ENCODE measurements at places on chromosomes 7 and 10. TPM values are rescaled to one million over a fixed set of nuclear protein-coding genes. Genes with fewer than 3 reads are reported as not detected.
A peak's percentile ranks its signal among the peaks of the same experiment; 100 is the strongest.

DNA sequence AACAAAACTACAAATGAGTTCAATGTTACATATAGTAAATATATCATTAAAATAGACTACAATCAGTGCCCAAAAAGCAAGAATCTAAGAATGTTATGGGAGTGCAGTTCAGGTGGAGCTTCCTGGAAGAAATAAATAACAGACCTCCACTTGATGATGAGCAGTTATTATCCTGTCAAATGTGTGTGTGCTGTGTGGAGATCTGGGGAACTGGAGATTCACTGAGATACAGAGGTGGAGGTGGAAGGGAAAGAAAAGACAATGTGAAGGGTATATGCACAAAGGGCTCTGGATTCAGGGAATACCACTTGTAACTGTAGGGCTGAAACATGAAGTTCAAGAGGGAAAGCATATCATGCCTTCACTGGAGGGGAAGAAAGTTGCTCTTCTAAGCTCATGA is 331.1 kb downstream of the SEMA3D start:
- no peak for DNase-seq

DNA sequence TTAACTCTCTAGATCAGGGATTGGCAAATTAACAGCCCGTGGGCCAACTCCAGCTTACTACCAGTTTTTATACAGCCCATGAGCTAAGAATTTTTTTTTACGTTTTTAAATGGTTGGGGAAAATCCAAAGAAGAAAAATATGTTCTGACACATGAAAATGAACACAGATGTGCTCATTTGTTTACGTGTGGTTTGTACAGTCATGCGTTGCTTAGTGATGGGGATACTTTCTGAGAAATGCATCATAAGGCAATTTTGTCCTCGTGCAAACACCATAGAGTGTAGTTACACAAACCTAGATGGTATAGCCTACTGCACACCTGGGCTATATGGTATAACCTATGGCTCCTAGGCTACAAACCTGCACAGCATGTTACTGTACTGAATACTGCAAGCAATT is 8.3 kb upstream of the SMKR1 start:
- no peak for DNase-seq

GRCh38 chr7:154744256-154744860 is 258.6 kb downstream of the PAXIP1 start:
- DNase-seq: peak; percentile 5

DNA sequence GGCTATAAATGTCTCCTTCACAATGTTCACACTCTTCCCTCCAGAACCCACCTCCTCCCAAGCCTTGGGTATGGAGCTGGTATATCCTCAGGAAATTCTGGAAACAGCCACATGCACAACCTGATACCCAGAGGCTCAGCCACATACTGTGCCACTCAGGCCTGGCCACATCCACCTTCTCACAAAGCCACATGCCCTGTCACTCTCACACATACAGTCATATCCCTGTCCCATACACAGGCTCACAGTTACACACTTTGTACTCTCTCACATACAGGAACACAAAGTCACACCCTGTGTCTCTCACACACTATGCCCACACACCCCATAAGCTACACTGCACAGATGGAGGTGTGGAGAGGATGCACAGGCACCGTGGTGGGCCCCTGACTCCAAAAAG is 10.1 kb downstream of the KCNIP2 start:
- no peak for DNase-seq

DNA sequence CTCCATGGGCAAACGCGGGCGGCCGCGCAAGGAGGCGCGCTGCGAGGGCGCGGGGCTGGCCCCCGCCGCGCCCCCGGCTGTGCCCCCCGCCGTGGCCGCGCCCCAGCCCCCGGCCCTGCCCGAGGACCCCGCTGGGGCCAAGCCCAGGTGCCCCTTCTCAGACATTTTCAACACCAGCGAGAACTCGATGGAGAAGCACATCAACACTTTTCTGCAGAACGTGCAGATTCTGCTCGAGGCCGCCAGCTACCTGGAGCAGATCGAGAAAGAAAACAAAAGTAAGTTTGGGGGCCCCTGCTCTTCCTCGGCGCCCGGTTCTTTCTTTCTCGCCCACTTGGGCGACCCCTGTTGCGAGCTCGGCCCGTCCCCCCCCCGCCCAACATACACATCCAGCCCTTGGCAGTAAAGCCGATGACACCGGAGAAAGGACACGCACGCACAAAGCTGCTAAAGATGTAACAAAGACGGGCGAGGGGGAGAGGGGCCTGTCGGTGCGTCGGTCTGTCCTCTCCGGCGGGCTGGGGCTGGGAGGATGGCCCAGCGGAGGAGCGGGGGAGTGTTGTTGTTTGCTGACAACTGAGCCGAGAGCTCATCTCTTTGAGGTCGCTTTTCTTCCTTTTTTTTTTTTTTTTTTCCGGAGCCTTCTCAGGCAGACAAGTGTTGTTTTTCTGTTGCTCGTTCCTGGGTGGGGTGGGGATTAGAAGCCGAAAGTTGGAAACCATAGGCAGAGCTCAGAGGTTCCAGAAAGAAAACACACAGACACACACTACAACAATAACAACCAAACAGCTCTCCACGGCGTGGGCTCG is 604 bp downstream of the MXI1 start:
- peak; percentile 52 for DNase-seq

DNA sequence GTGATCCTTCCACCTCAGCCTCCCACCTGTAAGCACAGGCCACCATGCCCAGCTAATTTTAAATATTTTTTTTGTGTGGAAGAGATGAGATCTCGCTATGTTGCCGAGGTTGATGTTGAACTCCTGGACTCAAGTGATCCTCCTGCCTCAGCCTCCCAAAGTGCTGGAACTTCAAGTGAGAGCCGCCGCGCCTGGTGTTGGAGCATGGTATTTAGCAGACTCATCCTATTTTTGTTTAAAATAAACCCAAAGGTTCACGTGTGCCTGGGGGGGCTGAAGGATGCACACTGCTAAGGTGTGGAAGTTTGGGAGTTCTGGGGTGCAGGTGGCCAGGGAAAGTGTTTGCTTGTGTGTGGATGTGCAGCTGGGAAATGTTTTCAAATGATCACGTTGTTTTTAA is 18.1 kb downstream of the PDGFA start:
- no peak for DNase-seq

- no peak for DNase-seq
Observed at GRCh38 chr10:92413011-92413410, 122.0 kb downstream of the MARCHF5 start.

GRCh38 chr10:66982792-66983474 is 57.1 kb downstream of the LRRTM3 start:
- no peak for DNase-seq

- peak; percentile 25 for DNase-seq
Observed at GRCh38 chr7:152338561-152338960, 97.2 kb downstream of the KMT2C start.

DNA sequence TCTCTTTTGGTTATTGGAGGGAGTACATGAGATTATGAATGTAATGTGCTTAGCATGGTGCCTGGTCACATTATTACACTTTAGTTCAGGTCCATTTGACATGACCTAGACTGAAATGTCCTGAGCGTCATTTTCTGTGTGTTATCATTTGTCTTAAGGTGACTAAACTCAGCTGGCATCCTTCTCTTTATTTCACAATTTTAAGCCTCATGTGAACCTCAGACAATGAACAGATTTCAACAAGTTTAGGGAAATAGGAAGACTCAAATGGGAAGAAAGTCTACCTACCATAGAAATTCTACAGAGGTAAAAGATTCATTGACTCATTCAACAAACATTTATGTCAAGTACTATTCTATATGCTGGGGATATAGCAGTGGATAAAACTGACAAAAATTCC is 70.2 kb upstream of the EXOC6 start:
- DNase-seq: no peak

DNA sequence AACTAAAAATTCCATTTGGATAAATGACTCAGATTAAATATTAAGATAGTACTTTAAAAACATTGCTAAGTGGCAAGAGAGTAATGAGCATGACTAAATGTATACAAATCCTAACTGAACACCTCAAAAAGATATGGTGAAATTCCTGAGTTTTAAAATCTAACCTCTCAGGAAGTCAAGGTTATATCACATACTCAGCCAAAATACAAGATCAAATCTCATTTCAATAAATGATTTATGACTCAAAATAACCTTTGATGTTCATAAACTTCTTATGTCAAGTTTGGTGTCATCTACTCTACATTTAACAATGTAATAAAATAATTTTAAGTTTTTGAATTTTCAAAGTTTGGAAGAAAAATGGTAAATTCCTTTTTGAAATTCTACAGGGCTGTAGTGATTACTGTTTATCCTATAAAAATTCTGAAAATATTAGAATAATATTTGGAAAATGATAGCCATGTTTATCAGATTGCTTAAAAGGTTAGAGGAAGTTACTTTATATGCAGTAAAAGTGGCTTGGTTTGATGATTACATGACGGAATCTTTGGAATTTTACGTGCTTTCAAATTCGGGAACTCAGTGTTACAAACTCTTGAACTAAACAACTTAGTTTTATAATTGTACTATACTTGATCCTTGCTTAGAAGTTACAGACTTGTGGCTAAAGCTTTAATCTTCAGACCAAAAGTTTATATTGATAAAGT is 43.7 kb downstream of the ASZ1 start:
- DNase-seq: no peak

DNA sequence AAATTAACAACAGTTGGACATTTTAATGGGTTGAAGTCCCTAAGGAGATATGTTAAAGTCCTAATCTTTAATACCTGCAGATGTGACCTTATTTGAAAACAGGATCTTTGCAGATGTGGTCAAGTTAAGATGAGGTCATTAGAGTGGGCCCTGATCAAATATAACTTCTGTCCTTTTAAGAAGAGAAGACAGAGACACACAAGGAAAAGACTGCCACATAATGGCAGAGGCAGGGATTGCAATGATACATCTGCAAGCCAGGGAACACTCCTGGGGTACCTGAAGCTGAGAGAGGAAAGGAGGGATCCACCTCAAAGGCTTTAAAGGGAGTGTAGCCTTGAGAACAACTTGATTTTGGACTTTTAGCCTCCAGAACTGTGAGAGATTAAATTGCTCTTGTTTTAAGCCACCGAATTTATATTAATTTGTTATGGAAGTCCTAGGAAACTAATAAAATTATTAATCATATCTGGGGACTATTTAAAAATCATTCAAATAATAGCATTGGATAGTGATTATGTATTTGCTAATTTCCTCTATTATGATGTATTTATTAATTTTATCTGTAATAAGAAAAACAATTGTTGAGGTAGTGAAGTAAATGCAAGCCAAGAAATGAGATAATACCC is 700.0 kb upstream of the PCDH15 start:
- DNase-seq: no peak

- no peak for DNase-seq
Observed at GRCh38 chr7:127091620-127092019, 161.1 kb downstream of the GRM8 start.

GRCh38 chr10:43217563-43218205 is 49.2 kb downstream of the RASGEF1A start:
- no peak for DNase-seq

- DNase-seq: no peak
Observed at GRCh38 chr10:79113827-79114226, 45.1 kb downstream of the ZMIZ1 start.

DNA sequence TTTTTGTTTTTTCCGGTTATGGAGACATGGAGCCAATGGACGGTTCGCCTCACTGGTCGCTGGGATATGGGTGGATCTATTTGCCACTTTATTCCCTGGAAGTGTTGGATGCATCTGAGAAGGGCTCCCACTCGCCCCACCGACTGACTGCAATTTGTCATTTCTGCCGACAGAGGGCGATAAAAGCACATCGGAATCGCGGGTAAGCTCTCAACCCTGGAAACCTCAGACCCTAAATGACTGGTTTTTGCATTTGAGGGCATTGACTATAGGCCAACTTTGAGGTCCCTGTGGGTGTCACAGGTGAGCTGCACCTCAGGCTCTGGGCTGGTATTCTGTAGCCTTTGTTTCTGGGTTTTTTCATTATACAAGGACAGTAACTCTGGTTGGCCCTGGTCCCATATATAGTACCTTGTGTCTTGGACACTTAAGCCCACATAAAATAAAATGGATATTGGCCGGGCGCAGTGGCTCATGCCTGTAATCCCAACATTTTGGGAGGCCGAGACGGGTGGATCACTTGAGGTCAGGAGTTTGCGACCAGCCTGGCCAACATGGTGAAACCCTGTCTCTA is 11.9 kb upstream of the OPALIN start:
- DNase-seq: peak; percentile 23

- no peak for DNase-seq
Observed at GRCh38 chr10:676178-676577, 13.3 kb downstream of the DIP2C start.

DNA sequence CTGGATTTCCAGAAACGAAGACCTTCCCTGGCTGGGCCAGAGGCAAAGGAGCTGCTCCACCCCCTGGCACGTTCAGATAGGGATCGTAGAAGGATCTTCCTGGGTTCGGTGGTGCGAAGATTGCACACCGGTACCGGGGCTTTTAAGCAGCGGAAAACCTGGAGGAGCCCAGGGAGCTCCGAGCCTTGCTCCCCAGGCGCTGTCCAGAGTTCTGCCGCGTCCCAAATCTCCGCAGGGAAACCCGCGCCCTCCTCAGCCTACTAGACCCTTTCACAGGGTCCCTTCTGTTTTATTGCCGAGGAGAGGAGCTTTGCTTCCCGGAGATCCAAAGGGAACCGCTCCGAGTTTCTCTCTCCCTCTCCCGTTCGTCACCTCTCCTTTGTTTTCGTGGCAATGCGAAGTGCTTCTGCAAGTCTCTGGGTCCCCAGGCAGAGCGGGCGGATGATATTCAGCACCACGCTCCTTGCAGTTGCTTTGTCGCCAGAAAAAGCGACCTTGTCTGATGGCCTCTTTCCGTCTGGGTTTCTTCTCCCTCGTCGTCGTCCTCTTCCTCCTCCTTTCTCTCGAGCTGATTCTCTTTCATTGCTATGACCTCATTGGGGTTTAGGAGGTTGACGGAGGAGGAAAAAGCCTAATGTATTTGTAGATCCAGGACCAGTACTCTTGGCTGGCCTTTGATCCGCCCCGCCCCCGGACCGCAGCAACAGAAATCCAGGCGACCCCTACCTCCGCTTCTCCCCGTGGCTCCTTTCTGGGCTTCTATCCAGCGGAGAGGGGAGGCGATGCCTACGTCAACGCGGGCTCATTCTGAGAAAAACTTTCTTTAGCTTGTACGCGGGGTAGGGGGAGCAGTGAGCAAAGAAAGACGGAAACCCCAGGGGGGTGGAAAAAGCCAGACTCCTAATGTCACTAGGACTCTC is at the start of gene TMEM196:
TSS of gene TMEM196 (minus strand) at position 777 of the 920 bp plus-strand sequence. CDS start 921 bp downstream, outside the sequence.
- peak; percentile 76 for DNase-seq

Gene KIF11
- total RNA-seq: 4.1 TPM

Gene DAGLB
- total RNA-seq: 10.4 TPM

Gene PNLIPRP2
- total RNA-seq: not detected

Gene ACBD7
- 1.9 TPM for total RNA-seq

Gene CTBP2
- total RNA-seq: 27.7 TPM

Gene SVOPL
- total RNA-seq: 2.4 TPM

Gene MET
- 23.1 TPM for total RNA-seq

Gene LRRC61
- total RNA-seq: 9.1 TPM
